ENCODE measurements at places on chromosomes 12 and 14.

GRCh38 chr12:102120886-102121285, 903 bp downstream of the PARPBP start:
- DNase-seq = no peak

DNA sequence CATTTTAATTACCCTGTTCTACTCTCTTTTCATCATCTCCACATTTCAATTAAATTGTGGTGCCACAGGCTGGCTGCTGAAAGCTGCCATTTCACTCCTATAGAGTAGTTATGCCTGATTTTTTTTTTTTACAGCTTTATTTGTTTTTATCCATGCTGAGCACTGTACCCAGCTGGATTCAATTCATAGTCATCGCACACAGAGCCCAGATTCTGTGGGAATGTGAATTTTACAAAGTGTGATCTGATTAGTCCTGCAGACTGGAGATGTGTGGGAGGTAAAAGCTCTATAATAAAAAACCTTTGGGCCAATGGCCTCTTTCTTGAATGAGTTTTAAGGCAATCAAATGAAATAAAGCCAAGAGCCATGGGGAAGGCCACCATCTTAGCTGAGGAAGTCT, 190.2 kb downstream of the ANO4 start:
- no peak for DNase-seq

- no peak for DNase-seq
Observed at GRCh38 chr12:108236366-108236765, 102.7 kb downstream of the CMKLR1 start.

DNA sequence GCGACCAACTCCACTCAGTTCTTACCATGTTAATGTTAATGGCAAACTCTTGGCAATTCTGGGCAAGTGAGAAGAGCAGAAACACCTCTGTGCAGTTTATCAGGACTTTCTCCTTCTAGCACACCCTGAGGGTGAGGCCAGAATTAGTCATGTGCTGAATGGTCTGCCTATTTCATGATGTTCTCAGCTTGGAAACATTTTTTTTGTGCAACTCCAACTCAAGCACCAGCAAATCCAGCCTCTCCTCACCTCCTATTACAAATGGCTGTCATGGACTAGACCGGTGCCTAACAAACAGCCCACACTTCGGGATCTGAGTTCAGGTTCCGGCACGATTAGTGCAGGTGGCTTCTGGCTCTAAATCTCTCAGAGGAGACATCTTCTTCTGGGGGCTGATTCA, 246.0 kb downstream of the ZFP36L1 start:
- no peak for DNase-seq

DNA sequence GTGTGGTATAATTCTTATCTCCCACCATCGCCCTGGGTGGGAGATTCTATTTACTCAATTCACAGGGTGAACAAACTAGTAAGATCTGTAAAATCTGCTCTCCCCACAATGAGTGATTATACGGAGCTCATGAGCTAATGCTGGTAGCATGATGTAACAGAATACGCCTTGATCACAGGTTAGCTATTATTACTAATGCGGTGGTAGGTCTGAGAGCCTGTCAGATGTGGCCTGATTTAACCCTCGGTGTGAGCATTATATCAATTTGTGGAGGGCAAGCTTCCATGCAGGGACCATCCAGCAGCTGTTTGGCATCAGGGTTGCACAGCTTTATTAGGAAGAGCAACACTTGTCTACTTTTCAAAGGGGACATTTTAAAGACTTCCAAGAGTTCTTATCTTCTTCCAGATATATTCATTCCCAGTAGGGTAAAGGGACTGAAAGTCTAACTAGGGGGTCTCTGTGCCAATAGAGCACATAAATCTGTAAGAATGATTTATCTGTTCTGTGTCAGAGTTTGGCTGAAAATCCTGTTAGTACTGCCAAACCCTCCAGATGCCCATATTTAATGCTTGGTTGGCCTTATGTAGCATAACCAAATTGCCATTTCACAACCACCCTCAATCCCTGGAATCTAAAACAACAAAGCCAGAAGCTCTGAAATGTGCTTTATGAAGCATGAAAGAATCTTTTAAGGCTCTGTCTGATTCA, 18.7 kb downstream of the TSHR start:
- no peak for DNase-seq

- DNase-seq = no peak
Observed at GRCh38 chr14:44448951-44449358, 58.1 kb downstream of the FSCB start.

GRCh38 chr14:59912443-59912842, 7.5 kb upstream of the LRRC9 start:
- DNase-seq = no peak

GRCh38 chr12:63792338-63792737, 12.6 kb downstream of the RXYLT1 start:
- no peak for DNase-seq

GRCh38 chr12:99619389-99620158, 28.0 kb upstream of the GARIN6 start:
- peak; percentile 47 for DNase-seq

GRCh38 chr12:122137229-122137628, 36.8 kb downstream of the IL31 start:
- DNase-seq = no peak

- no peak for DNase-seq
Observed at GRCh38 chr12:128755566-128755965, 68.2 kb downstream of the SLC15A4 start.

DNA sequence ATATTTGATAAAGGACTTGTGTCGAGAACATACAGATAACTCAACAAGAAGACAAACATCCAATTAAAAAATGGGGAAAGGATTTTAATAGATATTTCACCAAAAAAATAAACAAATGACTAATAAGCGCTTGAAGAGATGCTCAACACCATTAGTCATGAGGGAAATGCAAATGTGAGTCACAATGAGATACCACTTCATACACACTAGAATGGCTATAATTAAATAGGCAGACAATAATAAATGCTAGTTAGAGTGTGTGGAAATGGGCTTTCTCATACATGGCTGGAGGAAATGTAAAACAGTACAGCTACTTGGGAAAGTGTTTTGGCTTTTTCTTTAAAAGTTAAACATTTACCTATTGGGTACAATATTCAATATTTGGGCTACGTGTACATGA, 34.8 kb downstream of the DLK1 start:
- DNase-seq = no peak

DNA sequence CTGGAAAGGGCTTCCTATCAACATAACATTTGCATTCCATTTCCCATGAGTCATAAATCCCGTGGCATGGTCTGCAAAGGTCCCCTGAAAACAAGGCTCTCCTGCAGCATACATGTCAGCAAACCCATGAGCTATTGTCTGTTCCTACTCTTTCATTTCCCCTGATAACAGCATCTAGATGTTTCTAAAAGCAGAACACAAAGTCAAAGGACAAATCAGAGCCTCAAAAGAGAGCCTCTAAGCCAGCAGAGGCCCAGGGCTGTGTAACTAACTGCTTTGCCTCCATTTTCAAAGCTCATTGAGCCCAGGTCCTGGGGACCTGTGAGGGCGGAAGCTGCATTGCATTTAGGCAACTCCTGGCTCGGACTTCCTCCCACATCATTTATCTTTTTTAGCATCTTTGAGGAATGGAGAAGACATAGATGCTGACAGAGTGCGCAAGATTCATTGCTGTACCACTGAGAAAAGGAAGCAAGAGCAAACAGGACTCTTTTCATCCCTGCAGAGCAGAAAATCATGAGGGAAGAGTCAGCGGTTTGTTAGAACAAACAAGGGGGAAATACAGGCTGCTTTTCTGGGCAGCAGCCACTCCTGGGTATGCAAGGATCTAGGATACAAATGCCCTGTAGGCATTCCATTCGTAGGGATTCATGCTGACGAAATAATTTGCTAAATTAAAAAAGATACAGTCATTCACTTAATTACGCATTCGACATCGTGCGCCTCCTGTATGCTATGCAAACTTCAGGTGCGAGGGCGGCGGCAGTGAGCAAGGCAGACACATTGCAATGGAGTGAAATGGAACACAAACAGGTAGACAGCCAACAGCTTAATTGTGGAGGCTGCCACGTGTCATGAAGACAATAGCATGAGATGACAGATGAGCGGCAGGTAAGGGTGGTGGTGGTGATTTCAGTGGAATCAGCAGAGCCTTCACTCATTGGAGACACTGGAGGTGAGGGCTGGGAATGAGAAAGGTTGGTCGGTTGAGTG, 131.0 kb downstream of the TMEM132D start:
- no peak for DNase-seq

DNA sequence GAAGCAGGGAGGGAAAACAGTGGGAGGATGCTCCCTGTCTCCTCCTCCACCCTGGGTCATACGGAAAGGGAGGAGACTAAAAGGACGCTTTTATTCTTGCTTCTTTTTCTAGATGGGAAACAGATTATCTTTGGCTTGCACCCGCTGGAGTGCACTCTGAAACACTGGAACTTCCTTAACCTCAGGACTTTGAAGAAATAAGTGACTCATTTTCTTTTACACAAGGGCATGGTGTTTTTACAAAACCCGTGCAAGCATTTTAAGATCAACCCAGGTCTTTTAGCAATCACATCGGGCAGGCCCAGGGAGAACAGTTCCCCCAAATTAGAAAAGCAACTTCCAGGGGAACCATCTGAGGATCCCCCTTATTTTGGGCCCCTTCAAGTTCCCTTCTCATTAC, 80.9 kb upstream of the TSPAN11 start:
- DNase-seq = no peak

GRCh38 chr14:104746071-104746545, 6.8 kb upstream of the SIVA1 start:
- DNase-seq = peak; percentile 79
